ENCODE measurements at places on chromosomes 5 and 9.

GRCh38 chr5:138275379-138275782 is 960 bp upstream of the GFRA3 start:
- ATAC-seq = no peak

DNA sequence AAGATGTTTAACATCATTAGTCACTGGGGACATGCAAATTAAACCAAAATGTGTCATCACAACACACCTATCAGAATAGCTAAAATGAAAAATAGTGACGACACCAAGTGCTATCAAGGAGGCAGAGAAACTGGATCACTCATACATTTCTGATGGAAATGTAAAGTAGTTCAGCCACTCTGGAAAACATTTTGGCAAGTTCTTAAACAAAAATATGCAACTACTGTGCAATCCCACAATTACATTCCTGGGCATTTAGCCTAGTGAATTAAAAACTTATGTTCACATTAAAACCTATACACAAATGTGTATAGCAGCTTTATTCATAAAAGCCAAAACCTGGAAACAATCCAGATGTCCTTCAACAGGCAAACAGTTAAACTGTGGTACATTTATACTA is 53.1 kb downstream of the SVEP1 start:
- ATAC-seq = no peak

DNA sequence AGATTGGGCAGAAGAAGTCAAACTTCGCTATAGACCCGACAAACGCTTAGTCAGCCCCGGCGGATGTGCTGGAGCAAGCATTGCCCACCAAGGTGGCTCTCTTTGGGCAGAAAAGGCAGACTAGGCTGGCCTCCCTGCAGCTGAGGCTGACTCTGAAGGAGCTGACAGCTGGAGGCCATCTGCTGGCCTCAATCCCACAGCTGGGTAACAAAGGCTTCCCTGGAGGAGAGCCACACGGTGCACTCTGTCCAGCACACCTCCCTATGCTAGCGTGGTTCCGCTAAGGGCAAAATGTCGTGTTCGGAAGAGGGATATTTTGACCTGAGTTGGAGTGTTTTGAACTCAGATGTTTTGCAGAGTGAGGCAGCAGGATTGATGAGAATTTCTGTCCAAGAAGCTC is 103.5 kb upstream of the PTCH1 start:
- ATAC-seq = no peak

DNA sequence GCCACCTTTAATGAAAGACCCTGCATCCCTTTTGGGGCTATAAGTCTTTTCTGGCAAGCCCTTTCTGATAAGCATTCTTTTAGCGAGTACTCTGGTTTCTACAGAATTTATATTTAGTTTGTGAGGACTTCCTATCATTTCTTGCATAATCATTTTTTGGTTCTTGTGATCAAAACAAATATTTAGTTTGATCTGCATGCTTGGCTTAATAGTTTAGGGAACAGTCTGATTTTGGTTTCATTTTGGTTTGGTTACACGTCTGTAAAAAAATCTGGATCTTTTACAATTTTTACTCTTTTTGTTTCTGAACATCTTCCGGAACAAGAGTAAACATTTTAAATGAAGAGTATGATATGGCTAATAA is 1074.4 kb downstream of the CDH9 start:
- ATAC-seq = no peak

DNA sequence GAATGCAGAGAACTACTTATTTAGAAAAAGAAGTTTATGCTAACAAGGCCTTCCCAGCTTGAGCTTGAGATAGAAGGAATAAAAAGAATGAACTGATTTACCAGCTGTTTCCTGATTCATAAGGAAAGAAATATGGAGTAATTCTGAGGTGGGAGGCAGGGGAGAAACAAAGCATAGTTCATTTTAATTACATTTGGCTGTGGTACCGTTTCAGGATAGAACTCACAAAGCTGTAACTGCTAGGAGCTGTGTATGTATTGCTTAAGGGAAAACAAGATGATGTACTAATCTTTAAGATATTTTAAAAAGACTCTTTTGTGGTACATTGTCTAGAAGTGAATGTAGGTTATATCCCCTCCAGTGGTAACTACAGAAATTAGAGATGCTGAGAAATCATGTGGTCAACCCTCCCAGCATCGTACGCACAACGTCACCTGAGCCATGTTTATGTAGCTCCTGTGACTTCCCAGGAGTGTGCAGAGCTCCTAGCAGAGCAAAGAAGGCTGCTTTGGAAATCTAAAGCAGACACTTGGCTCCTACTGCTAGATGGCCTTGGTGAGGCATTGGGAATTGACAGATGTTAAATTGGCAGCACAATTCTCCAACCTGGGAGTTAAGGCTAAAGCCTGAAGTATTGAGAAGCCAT is 208.3 kb upstream of the VLDLR start:
- peak; percentile 47 for ATAC-seq

- ATAC-seq = no peak
Measured at GRCh38 chr5:1831677-1832313, 30.6 kb downstream of the NDUFS6 start.

DNA sequence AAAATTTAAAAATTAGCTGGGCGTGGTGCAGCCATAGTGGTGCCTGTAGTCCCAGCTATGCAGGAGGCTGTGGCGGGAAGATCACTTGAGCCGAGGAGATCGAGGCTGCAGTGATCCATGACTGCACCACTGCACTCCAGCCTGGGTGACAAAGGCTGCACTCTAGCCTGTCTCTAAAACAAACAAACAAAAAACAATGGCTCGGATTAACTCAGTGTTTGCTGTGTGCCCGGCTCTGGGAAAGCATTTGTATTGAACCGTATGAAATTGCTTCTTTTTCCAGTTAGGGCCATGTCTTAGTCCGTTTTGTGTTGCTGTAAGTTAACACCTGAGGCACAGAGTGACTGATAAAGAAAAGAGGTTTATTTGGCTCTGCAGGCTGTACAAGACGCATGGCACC is 62.6 kb downstream of the CFAP77 start:
- no peak for ATAC-seq

DNA sequence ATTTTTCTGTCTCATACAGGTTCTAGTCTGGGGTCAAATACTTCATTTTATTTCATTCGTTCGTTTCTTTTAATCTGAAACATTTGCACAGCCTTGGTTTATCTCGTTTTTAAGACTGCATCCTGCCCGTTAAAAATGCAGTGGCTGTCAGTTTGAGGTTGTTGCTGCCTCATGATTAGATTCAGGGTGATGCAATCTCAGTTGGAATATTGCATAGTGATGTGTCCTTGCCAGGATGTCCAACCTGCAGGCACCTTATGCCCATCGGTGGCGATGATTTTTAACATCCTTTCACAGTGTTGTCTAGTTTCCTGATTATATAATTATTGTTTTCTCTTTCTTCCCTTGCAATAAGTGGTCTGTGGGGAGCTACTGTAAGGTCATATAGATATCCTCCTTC is 45.1 kb downstream of the SH3GL2 start:
- no peak for ATAC-seq

DNA sequence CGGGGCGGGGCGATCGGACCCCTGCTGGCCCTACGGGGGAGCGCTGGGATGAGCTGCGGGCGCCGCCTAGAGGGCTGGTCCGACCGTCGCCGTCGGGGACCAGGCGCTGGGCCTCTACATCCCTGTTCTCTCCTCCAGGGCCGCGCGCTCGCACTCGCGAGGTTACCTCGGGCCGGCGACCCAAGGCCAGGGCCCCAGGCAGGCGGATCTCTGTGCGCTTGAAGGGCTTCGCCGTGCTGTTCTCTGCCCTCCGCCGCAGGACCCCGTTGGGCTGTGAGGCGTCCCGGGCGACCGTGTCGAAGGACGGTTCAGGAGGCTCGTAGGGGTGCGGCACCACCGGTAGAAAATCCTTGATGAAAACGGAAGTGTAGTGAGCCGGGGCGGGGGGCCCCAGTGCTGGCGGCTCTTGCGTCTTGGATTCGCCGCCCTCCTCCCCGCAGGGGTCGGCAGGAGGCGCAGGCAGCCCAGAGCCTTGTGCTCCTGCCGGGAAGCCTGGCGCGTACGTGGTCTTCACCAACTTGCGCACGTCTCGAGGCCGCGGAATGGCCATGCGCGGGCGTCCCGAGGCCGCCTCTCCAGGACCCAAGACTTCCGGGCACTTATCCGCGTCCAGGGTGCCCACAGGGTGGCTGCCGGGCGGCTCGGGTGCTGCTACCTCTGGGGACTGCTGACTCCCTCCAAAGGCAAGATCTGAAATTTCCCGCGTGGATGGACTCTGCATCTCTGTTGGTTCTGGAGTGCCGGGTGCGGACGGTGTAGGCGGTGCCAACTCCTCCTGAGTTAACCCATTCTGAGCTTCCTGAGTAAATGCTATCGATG is 2.0 kb downstream of the PROB1 start:
- peak; percentile 74 for ATAC-seq

GRCh38 chr9:123814496-123814895 is 115.4 kb downstream of the DENND1A start:
- no peak for ATAC-seq

- ATAC-seq = no peak
Measured at GRCh38 chr5:96342581-96342980, 90.5 kb downstream of the PCSK1 start.

DNA sequence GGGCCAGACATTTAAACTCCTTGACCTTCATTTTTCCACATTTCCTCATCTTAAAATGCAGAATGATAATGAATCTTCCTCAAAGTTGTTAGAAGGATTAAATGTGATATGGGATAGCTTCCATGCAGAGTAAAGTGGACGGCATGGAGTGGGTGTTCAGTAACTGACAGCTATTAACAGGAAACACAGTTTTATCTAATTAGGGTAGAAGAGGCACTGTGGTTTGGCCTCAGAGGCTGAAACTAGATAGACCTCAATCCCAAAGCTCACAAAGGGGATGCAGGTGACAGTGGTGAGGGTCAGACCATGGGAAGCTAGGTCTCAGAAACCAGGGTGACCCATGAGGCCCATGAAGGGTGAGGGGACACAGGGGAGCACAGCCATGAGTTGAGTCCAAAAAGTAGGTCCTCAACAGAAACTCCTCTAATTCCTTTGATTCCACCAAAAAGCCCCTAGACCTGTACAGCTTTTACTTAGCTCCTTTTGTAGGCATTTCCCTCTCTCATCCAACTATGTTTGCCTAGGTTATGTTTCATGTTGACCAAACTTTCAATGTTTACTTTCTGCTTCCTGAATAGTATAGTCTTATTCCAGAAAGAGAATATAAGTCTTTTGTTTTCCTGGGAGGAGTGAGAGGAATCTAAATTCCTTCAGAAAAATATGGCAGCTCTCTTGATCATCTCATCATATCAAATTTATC is 27.9 kb upstream of the GLDC start:
- ATAC-seq = no peak

DNA sequence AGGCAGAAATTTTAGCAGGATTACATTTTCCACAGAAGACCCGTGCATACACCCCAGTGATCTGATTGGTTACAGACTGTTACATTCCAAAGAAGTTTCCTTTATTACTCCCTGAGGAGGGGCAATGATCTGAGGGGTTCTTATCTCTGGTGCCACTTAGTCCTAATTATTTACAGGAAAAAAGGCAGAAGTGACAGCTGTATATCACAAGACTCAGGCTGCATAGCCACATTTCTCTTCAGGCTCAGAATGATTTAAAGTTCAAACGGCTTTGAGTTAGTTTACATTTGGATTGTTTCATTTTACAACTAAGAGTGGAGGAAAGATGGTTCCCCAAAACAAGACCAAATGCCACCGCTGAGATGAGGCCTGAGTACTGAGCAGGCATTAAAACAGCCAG is 17.3 kb downstream of the NAIF1 start:
- ATAC-seq = no peak

All from stimulated activated memory B cell treated with anti-CD40 and anti-IgM and Interleukin-4, amounts not matched to agents 10 μg/mL and 1 μg/mL and 100 μg/mL, for 72 hours (primary cell).